ENCODE measurements at places on chromosomes 4 and X. TPM values are rescaled to one million over a fixed set of nuclear protein-coding genes. Genes with fewer than 3 reads are reported as not detected.
A peak's percentile ranks its signal among the peaks of the same experiment; 100 is the strongest.

The DRP2 gene
- total RNA-seq, result 0.38 TPM

The DIPK2B gene
- total RNA-seq, result not detected

DNA sequence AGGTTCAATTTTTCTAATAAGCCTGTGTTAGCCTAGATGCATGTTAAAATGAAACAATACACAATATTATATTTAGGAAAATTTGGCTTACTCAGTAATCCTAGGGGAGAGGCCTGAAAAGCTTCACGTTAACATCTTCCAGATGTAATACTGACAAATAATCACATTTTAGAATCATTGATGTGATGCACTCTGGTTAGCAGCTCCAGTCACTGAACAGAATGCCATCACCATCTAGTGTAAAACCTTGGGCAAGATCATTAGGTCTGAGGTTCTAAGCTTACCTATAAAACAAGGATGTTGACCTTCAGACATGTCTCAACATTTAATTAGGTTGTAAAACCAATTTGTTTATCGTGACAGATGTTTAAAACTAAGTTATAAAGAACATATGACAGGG is 1704.8 kb downstream of the STIM2 start:
- no peak overlapping the region for H3K4me3 ChIP-seq
- no peak for DNase-seq
- H3K27me3 ChIP-seq, result no peaks in the 10 kb centered on the region
- no peak overlapping the region for H3K27ac ChIP-seq

GRCh38 chrX:134797390-134797700 is 139.1 kb upstream of the PLAC1 start:
- H3K36me3 ChIP-seq, result peaks cover 7% of the 10 kb centered on the region
- peaks cover 22% of the 10 kb centered on the region for H3K4me1 ChIP-seq
- peak overlapping the region; percentile 88 for H3K4me3 ChIP-seq
- no peaks in the 10 kb centered on the region for H3K27me3 ChIP-seq
- H3K27ac ChIP-seq, result peak overlapping the region; percentile 91

DNA sequence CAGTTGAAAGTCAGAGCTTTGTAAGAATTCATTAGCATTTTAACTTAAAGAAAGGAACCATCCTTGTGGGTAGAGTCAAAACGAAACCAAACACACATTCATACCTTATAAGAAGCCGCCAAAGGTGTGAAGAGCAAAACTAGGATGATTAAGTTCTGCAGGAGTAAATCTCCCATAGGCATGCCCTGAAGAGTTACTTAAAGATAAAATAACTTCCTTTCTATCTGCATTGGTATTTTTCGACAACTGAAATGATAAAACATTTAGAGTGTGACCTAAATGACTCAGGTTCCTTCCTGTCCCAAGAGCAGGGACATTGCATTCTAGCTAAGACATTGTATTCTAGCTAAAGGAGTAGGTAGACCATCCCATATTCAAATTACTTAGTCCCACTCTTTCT is 75.3 kb downstream of the BCOR start:
- no peaks in the 10 kb centered on the region for H3K36me3 ChIP-seq
- H3K27me3 ChIP-seq, result no peaks in the 10 kb centered on the region
- no peak overlapping the region for H3K27ac ChIP-seq
- H3K4me1 ChIP-seq, result peaks cover 14% of the 10 kb centered on the region
- H3K4me3 ChIP-seq, result no peak overlapping the region
- peak; percentile 11 for DNase-seq

DNA sequence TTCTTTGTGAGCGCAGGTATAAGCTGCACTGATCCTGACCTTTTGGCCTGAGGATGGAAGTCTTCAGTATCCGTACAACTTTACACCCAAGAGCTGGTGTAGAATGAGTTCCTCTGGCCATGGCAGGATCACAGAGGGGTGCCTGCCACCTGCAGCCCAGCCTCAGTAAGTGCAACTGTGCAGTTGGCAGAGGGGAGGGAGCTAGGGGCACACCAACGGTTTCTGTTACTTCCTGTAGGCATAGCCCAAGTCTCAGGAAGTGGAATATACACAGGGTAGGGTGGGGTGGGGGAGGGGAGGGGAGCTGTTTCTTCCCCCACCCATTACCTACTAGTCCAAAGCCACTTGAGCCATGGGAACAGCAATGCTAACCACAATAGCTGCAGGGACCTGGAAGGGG is 85.4 kb upstream of the GBA3 start:
- no peak overlapping the region for H3K27ac ChIP-seq
- no peaks in the 10 kb centered on the region for H3K36me3 ChIP-seq
- DNase-seq, result peak; percentile 70
- no peak overlapping the region for H3K4me3 ChIP-seq
- no peaks in the 10 kb centered on the region for H3K27me3 ChIP-seq

- no peak overlapping the region for H3K4me3 ChIP-seq
- DNase-seq, result no peak
- H3K27me3 ChIP-seq, result peaks cover 5% of the 10 kb centered on the region
- H3K27ac ChIP-seq, result no peak overlapping the region
These were observed 2.8 kb upstream of the FGG start for GRCh38 chr4:154615211-154615610.

DNA sequence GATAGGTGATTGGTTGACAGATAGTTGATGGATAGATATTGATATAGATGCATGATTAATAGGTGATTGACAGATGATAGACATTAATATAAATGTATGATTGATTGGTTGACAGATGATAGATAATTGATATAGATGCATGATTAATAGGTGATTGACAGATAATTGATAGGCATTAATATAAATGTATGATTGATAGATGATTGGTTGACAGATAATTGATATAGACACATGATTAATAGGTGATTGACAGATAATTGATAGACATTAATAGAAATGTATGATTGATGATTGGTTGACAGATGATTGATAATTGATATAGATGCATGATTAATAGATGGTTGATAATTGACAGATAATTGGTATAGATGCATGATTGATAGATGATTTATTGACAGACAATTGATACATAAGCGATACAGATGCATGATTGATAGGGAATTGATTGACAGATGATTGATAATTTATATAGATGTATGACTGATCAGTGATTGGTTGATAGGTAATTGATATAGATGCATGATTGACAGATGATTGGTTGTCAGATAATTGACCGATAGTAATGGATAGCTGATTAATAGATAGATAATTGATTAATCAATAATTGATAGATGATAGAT is 44.9 kb upstream of the PPP2R3B start:
- H3K27me3 ChIP-seq, result peaks cover 12% of the 10 kb centered on the region
- no peak overlapping the region for H3K27ac ChIP-seq
- no peak overlapping the region for H3K4me3 ChIP-seq
- H3K36me3 ChIP-seq, result no peaks in the 10 kb centered on the region
- DNase-seq, result no peak

GRCh38 chrX:111035991-111036390 is 60.0 kb upstream of the PAK3 start:
- H3K36me3 ChIP-seq, result no peaks in the 10 kb centered on the region
- H3K27ac ChIP-seq, result no peak overlapping the region
- H3K4me3 ChIP-seq, result no peak overlapping the region
